Occipital lobe (tissue), 3 donors: ENCODE measurements at places on chromosomes 12 and 14.

- no peak for DNase-seq
Measured at GRCh38 chr14:32259368-32260013, 56.4 kb upstream of the RNU6-8 start.

DNA sequence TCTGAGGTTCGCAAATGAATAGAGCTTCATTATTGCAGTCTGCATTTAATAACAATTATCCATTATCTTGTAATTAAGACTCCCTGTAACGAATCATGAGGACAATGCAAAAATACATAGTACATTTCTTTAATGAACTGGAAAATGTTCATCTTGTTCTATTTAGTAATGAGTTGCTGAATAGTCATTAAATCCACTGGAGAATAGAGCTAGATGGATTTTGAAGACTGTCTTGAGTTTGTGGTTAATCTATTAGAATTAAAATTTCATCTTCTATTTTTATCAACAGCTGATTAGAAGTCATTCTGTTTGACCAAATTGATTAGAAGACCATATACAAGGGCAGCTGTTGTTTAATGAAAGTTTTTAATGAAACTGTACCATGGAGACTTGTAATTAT, 107.2 kb downstream of the DERA start:
- no peak for DNase-seq

- DNase-seq: no peak
Measured at GRCh38 chr14:48792376-48793024, 793.7 kb downstream of the RPS29 start.

DNA sequence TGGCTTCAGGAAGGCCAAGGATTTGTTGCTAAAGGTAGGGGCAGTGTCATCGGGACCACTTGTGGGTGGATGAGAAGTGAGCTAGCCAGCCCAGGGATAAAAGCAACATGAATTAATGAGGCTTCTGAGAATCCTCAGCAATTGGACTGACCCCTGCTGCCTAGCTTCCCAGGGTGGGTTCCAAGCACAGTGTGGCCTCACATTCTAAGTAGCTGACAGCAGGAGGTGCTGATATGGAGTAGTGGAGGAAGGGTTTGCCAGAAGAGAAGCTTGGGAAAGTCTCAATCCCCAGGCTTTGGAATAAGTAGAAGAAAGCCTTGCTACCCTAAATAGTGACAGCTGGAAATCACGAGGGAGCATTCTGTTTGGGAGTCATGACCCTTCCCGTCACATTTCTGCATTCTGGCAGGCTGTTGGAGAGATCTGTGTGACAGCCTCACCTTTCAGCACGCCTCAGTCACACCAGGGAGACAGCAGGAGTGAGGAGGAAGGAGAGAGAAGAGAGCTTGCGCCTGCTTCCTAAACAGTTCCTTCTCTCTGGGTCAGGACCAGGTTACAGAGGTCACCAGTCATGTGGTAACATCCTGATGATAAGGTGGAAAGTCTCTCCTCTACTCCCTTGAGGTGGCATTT, 31.2 kb downstream of the DACT1 start:
- DNase-seq: no peak

GRCh38 chr14:101489092-101489760, 72.1 kb upstream of the DIO3 start:
- no peak for DNase-seq

DNA sequence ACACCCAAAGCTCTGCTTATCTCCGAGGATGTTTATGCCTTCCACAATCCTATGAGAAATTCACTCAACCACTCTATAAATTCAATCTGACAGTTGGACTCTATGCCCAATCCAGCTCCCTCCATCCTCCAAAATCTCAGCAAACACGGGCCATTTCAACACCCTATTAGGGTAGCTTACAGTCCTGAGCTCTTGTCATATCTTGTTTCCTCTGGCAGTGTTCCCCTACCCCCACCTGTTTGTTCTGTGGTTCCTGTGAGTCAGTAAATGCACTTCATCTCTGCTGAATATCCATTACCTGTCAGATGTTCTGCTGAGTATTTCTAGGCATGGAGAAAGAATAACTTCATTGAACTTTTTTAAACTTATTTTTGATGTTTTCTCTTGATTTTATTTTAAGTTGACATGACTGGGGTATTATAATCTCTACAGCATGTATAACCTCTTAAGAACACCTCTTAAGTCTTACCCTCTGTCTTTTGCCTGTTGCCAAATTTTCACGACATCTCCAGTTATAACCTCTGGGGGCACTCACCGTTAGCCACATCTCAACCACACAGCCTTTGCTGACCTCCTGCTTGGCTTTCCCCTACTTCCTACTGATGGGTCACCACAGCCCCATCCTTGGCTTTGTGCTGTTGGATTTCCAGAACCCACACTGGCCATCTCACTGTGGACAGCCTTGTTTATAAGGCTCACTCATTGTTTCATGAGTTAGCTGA, 317.0 kb upstream of the TMPO start:
- DNase-seq: no peak

- no peak for DNase-seq
Measured at GRCh38 chr12:125140279-125141209, 75.3 kb downstream of the AACS start.

DNA sequence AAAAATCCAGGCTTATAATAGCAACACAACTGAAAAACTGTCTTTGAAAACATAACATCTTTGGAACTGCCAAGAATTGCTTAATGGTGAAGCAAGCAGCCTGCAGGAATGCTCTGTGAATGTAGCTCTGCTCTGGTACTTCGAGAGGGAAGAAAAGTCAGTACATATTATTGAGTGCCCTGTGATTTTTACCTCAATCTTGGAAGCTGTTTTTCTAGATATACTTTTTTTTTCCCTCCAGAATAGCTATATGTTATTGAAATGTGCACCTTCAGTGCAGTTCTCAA, 508.1 kb downstream of the PCNX1 start:
- no peak for DNase-seq

DNA sequence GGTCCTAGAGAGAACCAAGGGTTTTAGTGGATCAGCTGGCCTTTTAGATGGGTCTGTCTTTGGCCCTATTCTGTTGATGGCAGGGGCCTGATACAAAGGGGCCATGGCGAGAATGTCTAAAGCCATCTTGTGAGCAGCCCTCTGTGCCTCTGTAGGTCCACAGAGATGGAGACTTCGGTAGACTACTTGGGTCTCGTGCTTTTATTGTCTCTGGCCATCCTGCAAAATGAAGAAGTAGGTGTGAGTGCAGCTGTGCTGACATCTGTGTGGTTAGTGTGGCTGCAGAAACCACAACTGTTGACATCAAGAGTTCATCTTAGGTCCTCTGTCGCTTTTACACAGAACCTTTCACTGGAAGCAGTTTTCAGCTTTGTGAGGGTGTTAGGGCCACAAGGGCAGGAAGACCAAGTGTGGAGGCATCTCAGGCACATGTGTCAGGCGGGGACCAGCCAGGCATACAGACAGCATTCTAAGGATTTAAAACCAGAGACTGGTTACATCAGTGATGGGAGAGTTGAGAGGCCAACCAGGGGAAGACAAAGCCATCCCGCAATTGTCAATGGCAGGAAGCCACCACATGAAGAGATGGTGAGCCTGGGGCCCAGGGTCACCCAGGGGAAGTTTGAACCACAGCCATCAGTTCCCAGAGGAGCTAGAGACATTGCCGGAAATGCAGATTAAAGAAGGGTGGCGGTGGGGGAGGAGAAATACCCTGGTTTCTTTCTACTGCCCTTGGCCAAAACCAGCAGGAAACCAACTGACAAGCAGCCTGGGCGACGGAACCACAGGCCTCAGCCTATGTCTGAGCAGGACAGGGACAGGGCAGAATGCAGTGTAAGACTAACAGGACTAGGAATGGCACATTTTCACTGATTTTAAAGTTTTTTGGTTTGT, 13.0 kb upstream of the TPCN1 start:
- no peak for DNase-seq

DNA sequence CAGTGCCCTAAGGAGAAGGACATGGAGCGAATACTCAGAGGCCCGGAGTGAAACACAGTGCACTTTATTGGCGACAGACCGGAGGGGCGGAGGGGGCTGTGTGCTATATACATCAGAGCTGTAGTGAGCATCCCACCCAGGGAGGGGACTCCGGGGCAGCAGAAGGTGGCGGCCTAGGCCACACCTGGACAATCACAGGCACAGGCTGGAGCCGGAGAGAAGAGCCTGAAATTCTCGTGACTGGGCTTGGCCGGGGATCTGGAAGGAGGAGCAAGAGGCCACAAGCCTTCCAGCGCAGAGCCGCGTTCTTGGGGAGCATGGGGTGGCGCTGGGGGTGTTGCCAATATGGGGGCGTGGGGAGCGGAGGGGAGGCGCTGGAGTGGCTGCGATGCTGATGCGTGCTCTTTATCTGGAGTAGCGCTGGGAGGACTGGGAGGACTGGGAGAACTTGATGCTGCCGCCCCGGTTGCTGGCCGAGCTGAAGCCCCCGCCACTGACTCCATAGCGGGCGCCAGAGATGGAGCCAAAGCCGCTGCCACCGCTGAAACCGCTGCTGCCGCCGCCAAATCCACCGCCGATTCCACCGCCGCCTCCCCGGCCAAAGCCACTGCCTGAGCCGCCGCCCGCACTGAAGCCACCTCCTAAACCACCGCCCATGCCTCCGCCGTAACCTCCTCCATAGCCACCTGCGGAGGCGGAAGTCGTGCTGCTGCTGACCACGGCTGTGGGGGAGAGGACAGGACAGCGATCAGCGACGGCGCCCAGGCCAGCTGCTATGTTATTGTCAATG, 6.1 kb downstream of the KRT3 start:
- DNase-seq: no peak

- DNase-seq: no peak
Measured at GRCh38 chr12:38152816-38153736, 163.5 kb upstream of the ALG10B start.

DNA sequence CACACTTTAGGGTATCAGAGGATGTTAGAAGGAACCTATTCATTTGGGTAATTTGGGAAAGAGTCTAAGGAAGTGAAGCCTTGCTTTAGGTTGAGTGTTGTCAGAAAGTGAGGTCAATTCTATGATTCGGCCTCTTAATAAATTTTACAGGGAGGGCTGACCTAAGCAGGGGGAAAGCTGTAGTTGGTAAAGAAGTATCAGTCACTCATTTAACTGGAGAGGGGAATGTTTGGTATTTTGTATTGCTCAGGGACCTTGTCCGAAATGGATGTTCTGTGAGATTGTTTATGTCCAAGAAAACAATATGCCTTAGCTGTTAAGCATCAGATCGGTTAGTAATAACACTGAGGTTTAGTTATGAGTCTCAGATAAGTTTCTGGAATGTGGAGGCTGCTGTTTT, 7.3 kb downstream of the CAND1 start:
- no peak for DNase-seq

DNA sequence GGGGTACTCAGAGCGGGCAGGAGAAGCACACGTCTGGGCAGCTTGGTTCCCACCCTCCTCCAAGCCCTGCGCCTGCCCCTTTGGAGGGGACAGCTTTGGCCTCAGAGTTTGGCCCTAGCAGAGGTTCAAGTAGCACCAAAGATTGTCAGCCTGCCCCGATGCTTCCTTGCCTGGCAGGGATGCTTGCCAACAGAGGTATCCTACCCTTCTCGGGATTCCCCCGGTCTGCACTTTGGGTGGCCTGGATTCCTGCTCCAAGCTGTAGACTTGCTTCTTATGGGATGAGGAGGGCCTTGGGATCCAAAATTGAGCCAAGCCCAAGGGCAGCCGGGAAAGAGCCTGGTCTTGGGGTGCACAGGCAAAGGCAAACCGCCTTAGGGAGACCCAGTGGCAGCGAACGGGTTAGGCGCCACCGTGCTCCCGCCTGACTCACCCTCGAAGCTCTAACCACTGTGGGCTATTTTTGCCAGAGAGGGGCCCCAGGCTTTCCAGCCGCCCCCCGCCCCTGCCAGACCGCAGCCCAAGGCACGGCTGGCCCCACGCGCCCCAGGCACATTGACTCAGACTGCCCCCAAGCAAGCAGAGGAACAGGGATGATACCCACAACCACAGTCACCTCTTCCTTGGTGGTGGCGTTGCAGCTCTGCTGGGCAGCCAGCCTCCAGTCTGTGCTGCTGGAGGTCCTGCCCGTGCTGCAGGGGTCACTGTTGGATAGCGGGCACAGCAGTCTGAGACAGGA, 847 bp upstream of the WNT10B start:
- DNase-seq: no peak

DNA sequence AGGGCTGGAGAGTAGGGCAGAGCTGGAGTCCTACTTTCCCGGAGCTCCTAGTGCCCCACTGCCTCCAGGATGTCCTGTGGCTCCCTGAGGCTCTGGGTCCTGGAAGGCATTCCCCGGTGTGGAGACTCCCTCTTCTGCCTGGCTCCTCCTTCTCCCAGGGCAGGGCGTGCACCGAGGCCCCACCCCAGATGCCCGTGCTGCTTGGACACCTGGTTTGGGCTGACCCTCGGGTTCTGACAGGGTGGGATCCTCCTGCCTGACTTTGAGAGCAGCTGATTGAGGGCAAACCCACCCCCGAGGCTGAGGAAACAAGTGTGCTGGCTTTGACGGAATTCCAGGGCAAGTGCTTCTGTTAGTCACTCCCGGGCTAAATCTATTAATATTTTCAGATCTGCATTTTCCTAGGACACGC, 15.4 kb downstream of the TEAD4 start:
- DNase-seq: no peak

DNA sequence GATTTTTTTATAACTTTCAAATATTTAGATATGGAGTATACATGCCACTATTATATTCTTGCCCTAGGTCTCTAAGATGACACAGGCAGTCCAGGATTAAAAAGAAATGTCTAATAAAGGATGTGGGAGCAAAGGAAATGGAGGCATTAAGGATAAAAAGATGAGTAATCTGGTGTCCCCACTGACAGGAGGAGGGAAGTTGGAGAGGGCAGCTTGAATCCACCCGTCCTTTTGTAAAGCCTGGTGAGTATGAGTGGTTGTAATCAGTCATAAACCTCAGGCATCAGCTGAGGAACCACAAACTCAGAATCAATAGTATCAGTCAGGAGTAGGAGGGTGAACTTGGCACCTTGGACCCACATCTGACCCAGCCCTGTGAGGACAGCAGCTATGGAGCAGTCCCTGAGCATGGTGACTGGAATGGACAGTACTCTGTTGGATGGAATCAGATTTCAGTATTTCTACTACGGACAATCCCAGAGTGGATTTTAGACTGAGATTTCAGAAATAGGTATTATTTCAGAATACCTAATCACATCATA, 100.5 kb downstream of the EXOC5 start:
- no peak for DNase-seq

- no peak for DNase-seq
Measured at GRCh38 chr12:129119537-129119936, 266.3 kb downstream of the GLT1D1 start.

GRCh38 chr14:95649230-95649629, 37.0 kb upstream of the TCL1B start:
- no peak for DNase-seq

- DNase-seq: no peak
Measured at GRCh38 chr12:42705863-42706262, 116.3 kb upstream of the PRICKLE1 start.

GRCh38 chr12:104969343-104969742, 11.3 kb upstream of the SLC41A2 start:
- no peak for DNase-seq

DNA sequence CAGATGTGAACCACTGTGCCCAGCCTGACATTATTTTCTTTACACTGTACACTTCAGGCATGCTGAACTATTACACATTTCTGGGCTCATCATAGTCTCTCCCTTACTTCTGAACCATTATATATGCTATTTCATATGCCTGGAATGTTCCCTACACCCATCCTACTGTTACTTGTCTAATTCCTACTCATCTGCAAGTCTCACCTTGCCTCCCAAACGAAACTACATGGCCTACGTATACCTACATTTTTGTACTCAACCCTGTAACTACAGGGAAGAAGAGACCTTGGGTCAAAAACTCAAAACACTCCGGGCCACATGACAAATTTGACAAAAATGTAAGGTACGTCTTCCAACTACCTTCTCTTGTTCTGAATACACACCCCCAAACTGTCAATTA, 9.5 kb upstream of the EEA1 start:
- no peak for DNase-seq
